Renal cortex interstitium (tissue), 15 donors: ENCODE measurements at places on chromosomes 5 and 9.

GRCh38 chr9:135290086-135290485 lies 189.5 kb upstream of the PPP1R26 start:
- no peak for DNase-seq

DNA sequence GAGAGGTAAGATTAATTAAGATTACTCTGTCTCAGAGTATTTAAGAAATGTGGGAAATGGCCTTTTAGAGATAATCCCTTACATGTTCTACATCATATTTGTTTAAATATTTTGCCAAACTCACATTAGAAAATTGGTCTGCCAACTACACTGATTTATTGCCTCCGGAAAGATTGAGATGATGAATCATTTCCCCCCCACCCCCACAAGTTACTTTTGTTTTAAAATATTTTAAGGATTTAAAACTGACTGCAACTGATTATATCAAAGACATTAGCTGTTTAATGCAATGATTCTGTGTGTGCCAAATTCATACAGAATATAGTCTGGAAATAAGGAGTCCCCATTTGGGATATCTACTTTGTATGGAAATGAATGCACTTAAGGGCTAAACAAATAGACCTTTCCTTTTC lies 674.4 kb downstream of the PRR16 start:
- DNase-seq = no peak

DNA sequence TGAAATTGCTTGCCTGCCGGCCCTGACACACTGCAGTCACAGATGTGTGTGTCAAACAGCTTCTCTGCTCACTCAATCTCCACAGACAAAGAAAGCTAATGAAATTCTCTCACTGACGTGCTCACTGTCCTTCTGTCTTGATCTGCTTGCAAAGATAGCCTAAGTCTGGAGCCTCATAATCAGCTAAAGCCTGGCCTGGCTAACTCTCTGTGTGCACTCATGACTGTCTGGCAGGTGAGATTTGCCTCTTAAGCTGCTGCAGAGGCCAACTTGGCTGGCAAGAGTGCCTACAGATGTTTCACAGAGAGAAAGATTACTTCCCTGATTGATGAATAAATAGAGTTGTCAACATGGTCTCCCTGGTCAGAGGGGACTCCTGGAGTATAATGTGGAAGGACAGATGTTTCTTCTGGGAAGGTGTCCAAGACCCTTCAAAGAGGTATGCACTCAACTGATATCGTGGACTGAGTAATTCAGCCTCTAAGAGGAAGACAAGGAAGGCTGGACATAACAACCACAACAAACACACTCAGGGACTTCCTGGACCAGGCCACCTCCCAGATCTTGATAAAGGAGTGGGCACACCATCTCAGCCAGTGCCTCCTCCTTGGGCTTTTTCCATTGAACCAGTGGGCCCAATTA lies 362.0 kb downstream of the SPOCK1 start:
- DNase-seq = no peak

- DNase-seq = no peak
Measured at GRCh38 chr5:76166886-76167576, 83.8 kb downstream of the SV2C start.

DNA sequence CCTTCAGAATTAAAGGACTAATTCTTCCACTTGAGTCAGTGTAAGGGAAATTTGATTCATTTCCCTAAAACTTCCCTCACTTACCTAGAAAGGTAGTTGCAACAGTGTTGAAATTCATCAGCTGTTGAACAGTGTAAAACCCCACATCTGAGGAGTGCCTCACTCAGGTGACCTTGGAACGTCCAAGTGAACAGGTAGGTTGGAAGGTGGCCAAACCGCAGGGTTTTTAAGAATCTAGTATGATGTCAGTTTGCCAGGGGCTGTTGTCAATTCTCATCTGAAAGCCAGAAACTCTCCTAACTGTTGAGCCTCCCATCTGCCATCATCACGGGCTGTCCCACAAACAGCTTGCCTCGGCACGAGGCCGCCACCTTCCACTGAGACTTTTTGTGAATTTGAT lies 105.7 kb downstream of the TMEM174 start:
- no peak for DNase-seq

DNA sequence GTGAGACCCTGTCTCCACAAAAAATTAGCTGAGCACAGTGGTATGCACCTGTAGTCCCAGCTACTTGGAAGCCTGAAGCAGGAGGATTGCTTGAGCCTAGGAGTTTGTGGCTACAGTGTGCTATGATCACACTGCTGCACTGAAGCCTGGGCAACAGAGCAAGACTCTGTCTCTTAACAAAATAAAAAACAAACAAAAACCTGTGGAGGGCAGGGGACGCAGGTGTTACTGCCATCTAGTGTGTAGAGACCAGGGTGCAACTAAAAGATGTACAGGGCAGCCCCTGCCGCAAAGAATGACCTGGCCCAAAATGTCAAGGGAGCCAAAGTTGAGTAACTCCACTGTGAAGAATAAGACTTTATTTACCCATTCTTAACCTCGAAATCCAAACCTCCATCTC lies 27.1 kb downstream of the ASPN start:
- no peak for DNase-seq

DNA sequence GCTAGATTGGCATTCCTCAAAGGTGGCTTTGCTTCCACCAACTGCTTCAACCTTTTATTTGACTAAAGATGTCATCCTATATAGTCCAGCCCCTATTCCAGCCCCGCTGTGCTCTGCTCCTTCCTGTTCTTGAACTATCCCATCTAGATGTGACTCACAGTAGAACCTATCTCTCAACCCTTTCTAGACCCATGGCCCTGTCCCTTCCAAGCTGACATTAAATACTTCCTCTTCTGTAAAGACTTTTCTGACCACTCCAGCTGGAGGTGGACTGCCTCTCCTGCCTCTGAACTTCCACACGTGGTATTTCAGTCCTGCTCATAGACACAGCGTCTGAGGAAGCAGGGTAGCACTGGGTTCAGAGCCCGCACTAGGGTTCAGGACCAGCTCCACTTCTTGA lies 32.4 kb downstream of the OSTF1 start:
- no peak for DNase-seq

GRCh38 chr9:77876091-77876490 lies 155.5 kb downstream of the GNAQ start:
- DNase-seq = no peak

GRCh38 chr5:1948663-1949191 lies 66.0 kb upstream of the IRX4 start:
- DNase-seq = no peak
